Effector memory CD4-positive, alpha-beta T cell (primary cell): ENCODE measurements at places on chromosomes 4 and X.

DNA sequence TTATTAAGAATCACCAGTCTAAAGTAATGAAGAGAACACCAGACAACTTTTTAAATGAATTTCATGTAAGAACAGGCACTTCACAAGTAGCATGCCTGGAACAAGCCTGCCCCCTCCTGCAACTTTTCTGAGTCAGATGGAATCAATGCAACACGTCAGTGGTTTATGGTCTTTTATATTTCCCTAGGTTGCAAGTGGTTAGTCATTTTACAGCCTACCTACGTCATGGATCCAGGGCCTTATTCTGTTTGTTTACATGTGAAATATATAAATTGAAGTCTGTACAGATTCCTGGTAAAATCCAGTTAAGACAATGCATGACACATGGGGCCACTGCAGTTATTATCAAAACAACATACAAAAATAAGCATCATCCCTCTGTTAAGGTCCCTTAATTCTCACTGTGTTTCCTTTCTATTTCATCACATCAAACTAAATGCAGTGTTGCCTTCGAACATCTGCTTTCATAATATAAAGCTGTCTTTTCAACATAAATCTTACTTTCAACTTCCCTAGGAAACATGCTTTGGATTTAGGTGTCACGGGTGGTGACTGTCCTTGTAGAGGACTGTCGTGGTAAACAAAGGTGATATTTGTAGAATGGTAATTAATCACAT is 309.3 kb downstream of the FRMPD4 start:
- H3K27ac ChIP-seq = no peak overlapping the region
- H3K36me3 ChIP-seq = no peaks in the 10 kb centered on the region
- H3K27me3 ChIP-seq = no peaks in the 10 kb centered on the region

- DNase-seq = peak; percentile 40
- H3K27me3 ChIP-seq = no peaks in the 10 kb centered on the region
- H3K27ac ChIP-seq = peak overlapping the region; percentile 83
- H3K4me1 ChIP-seq = peaks cover 34% of the 10 kb centered on the region
- peak overlapping the region; percentile 9 for H3K4me3 ChIP-seq
- no peaks in the 10 kb centered on the region for H3K36me3 ChIP-seq
Measured at GRCh38 chrX:53714580-53715345, 28.2 kb upstream of the HUWE1 start.

- DNase-seq = no peak
- H3K4me3 ChIP-seq = no peak overlapping the region
- H3K4me1 ChIP-seq = no peaks in the 10 kb centered on the region
- H3K27ac ChIP-seq = no peak overlapping the region
Measured at GRCh38 chr4:169032194-169032593, 22.1 kb upstream of the CBR4 start.

DNA sequence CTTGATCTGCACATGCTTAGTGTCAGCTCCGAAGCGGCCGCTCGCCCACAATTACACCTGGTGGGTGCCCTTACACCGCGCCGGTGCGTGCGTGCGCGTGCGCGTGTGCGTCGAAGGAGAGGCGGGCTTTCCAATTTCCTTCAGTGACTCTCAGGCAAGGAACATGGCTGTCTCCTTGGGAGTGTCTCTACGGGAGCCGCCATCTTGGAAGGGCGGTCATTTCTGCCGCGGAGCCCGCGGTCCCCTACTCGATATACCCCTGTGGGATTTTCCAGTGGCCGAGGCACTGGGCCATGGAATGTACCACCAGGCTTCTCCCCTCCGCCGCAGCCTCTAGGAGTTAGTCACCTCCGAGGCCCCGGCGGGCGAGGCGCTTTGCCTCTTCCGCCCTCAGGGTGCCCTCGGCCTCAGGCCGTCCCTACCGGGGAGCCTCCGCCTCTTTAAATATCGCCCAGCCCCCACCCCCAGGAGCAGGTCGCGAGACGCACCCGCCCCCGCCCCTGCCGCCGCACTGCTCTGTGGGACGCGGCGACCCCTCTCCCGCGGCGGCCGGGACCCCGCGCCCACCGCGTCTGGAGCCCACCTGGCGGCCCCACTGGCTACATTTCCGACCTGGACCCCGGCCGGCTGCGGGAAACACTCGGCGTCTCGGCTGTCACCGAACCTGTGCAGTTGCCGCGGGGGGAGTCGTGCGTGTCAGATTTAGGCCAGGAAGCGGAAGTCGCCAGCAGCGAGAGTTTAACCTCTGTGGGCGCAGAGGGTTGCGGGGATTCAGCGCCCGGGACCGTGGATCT is at the start of gene ZNF41:
Gene ZNF41, minus strand, starts transcription at position 711 of the 794 bp plus-strand sequence. CDS start 15,741 bp downstream, outside the sequence.
- H3K27me3 ChIP-seq = no peaks in the 10 kb centered on the region
- peak within 1 kb of the TSS; percentile 73 for H3K4me3 ChIP-seq
- H3K27ac ChIP-seq = peak within 1 kb of the TSS; percentile 87
- H3K4me1 ChIP-seq = peaks cover 4% of the 10 kb centered on the region
- DNase-seq = peak; percentile 72

GRCh38 chr4:43763029-43763610 is 685.5 kb downstream of the KCTD8 start:
- DNase-seq = no peak
- H3K27me3 ChIP-seq = no peaks in the 10 kb centered on the region
- no peaks in the 10 kb centered on the region for H3K4me1 ChIP-seq
- H3K36me3 ChIP-seq = no peaks in the 10 kb centered on the region

DNA sequence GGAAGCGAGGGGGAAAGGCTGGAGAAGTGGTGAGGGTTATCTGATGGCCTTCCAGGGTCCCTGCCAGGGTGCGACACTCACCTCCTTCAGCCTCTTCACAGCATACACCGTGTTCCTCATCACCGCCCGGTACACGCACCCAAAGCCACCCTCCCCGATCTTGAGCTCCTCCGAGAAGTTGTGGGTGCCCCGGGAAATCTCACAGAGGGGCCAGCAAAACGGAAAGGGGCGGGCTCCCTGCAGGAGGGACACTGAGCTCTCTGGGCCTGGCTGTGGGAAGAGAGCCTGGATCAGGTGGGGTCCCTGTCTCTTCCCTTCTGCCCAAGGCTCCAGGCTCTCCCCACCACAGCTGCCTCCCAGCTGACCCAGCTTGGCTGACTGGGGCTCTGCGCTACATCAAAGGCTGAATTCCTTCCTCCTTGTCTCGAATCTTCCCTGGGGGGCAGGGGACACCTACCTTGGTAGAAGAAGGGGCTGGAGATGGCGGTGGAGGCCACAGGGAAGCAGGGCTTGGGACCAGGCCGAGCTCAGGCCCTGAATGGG is 1.1 kb downstream of the IRAK1 start:
- peak overlapping the region; percentile 46 for H3K4me3 ChIP-seq
- peaks cover 19% of the 10 kb centered on the region for H3K4me1 ChIP-seq
- peaks cover 13% of the 10 kb centered on the region for H3K36me3 ChIP-seq
- H3K27ac ChIP-seq = peak overlapping the region; percentile 68
